Choroid plexus epithelial cell (primary cell): ENCODE measurements at places on chromosomes 4 and X.

DNA sequence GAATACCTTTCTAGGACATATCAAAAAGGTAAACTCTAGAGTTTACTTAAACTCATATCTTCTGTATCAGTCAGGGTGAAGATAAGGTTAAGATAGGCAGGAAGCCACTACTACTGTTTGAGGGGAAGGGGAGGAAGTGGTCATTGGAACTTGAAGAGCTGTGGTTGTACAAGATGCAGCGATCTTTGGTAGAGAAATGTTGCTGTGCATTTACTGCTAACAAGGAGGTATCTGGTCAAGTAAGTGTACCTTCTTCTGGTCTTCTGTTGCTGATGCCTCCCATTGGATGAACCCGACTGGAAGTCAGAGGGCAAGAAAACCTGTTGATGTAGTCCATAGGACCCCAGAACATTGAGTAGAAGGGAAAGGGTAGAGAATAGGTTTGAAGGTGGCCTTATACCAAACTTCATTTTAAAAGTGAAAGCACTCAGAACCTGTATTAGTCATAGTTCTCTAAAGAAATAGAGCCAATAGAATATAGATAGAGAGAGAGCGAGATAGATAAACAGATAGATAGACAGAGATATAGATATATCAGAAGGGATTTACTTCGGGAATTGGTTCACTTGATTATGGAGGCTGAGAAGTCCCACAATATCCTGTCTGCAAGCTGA, 47.9 kb upstream of the TSPAN5 start:
- DNase-seq: no peak

DNA sequence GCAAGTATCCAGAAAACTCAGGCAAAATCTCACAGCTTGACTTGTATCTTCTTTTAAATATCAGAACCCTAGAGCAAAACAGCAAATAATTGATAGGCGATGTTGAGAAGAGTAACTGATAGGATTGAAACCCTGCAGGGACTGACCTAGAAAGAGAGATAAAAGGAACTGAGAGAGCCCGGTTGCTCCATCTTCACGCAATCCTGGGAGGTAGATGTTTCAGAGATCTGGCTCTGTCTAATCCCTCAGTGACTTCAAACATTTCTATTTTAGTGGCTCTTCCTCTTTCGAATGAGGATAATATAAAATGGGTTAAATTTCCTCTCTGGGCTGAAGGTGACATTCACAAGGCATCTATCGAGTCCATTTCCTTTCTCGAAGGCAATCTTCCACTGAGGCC, 39.3 kb upstream of the RPL34 start:
- no peak for DNase-seq

GRCh38 chr4:140989944-140990343, 143.3 kb downstream of the RNF150 start:
- no peak for DNase-seq

DNA sequence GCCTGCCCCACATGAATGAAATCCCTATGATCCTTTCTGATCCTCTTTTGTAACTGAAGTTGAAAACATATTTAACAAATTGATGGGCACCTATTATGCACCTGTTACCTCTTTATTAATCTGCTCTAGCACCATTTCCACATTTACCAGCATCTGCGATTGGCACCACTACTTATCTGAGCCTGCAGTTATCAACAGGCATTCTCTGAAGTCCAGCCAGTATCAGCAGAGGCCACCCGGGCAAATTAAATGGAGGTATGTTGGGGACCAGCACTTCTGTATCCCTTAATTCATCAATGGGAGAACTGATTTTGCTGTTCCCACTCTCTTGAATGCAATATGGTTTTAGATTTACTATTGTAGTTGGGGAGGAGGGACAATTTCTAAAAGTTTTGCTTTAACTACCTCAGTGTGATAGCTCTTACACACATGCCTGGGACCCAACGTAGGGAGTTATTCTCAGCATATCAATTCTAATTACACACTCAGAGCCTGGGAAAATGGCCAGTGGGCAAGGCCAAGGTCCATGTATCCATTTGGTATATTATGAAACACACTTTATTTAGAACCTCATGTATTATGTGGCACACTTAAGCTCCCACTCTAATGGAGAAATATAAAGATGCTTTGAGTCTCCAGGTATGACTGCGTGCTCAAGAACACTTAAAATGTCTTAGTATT, 1927.1 kb upstream of the PCDH7 start:
- DNase-seq: no peak

DNA sequence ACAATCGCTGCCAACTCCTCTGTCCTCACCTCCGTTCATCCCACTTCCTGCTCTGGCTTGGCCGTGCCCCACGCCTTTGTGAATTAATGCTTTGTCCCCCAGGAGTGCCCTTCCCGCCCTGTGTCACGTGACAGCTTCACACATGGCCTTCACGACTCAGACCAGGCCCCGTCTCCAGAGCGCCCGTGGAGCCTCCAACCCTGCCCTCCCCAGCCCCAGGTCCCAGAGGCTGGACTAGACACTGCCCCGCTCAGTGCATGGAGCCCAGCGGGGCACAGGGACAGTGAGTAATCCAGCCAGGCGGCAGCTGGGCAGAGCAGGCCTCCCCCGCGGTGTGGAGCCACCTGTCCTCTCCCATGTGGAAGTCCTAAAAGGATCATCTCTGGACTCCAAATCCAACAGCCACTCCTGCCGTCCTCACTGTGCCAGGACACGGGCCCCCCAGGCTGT, 7.4 kb downstream of the ADRA2C start:
- no peak for DNase-seq

DNA sequence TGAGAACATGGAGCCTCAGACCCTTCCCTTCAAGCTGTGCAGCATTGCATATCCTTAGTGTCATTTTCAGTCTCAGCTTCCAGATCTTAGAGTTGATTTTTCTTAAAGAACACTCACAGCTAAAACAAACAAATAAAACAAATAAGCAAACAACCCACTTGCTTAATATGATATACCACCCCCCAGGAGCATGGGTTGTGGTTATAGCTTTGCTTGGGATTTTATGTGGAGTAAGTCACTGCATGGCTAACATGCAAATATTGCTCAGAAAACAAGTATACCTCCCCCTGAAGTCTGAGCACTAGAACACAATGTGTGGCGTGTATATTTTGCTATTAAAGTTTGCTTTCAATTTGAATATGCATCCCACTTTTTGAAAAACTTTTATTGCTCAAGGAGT, 78.6 kb downstream of the MGST2 start:
- no peak for DNase-seq

- no peak for DNase-seq
Measured at GRCh38 chrX:49211074-49211473, 11.1 kb upstream of the SYP start.

- no peak for DNase-seq
Measured at GRCh38 chr4:2695346-2696060, 60.6 kb downstream of the TNIP2 start.

DNA sequence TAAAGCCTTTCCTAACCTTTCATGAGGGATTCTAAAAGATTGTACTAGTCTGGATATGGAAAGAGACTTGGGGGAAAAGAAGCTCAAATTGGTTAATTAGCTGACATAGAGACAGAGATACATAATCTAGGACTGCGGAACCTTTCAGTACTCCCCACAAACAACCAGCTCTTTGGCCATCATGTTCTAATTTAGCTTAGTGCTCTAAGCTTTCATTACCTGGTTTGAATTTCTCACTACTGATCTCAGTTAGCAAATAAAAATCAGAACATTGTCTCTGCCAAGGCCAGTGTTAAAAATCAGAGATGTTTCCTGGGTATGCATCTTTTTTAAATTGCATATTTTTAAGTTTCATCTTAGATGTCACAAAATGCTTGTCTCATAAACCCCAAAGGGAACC, 254.4 kb downstream of the GLUD2 start:
- DNase-seq: no peak

GRCh38 chr4:69833251-69833650, 26.7 kb downstream of the SULT1E1 start:
- no peak for DNase-seq

- no peak for DNase-seq
Measured at GRCh38 chrX:30831082-30831481, 58.0 kb downstream of the TAB3 start.

GRCh38 chr4:13544606-13545393, 492 bp upstream of the NKX3-2 start:
- DNase-seq: peak; percentile 60

GRCh38 chr4:101114936-101115372, 232.4 kb downstream of the PPP3CA start:
- DNase-seq: peak; percentile 28

- DNase-seq: no peak
Measured at GRCh38 chr4:28313729-28314713, 1453.4 kb downstream of the STIM2 start.

DNA sequence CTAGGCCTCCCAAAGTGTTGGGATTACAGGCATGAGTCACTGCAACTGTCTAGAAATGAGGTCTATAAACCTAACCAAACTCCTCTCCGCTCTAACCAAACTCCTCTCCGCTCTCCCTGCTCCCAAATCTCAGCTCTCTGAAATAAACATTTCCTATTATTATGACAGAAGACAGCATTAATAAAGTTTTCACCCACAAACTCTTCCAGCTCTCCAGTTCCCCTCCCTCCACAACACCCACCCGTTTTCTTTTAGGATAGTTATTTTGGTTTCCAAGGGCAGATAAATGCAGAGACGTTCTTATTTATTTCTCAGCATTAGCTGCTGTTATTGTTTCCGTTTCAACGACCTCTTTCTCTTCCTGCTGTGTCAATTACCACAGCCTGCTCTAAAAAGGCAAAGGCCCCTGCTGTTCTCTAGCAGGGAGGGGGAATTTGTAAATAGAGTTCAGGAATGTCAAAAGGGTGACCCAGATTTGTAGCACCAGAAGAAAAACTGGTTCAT, 13.3 kb upstream of the SCD5 start:
- DNase-seq: peak; percentile 80

- peak; percentile 28 for DNase-seq
Measured at GRCh38 chr4:141807103-141807891, 170.9 kb downstream of the IL15 start.

GRCh38 chr4:86294883-86295282, 65.0 kb downstream of the MAPK10 start:
- no peak for DNase-seq

DNA sequence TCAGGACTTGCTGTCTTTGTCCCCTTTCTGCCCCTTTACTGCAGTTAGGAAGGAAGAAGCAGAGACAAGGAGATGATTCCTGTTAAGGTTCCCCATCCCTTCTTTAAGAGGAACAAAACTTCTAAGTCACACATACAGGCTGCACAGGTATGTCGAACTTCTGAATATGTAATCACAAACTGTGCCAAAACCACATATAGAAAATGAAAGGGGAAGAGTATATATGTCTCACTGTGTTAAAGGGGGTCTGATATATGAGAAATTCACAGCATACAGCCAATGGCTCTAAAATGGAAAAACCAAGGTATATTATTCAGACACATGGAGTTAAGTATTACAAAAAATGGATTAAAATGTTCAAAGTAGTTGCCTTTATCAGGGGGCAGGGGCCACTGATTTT, 11.7 kb downstream of the CFAP97 start:
- no peak for DNase-seq

DNA sequence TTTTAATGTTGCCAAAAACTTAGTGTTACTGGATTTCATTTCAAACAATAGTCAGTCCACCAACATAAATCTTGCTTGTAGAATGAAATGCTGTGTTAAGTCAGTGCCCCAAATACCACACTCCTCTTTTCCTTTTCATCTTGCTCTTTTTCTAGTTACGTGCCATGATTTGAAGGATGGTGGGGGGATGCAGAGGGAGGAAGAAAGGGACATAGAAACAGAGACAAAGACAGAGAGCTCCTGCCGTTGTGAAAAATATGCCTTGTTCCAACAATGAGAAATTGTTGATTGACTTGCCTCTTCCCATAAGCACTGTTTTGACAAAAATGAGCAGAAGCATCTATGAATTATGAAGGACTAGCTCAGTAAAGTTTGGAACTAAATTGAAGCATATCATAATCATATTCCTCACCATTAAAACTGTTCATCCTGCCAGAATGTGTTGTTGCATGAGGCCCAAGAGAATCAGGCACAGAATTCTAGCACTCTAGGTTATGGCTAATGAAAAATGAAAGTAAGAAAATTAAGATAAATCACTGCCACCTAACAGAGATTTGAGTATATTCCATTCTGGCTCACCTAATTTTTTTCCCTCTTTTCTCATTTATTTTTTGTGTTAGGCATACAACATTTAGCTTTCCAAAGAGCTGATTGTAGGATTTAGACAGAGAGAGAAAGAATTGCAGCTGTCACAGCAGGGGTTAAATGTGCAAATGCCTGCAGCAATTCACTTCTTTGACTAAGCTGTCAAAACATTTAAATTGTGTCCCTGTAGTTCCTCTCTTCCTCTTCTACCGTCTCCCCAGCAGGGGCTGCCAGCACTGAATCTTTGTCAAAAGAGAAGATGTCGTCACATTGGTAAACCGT, 111.6 kb upstream of the PTPN13 start:
- DNase-seq: peak; percentile 46

DNA sequence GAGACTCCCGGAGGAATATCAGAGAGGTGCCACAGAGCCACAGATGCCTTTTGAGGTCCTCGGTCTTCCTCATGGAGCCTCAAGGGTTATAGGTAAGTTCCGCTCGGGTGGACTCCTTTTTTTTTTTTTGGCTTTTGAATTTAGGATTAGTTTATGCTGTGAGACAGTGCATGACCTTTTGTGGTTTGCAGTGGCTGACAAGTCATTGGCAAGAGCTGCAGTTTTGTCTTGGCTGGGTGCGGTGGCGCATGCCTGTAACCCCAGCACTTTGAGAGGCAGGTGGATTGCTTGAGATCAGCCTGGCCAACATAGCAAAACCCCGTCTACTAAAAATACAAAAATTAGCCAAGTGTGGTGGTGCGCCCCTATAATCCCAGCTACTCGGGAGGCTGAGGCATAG, 4.5 kb upstream of the GRSF1 start:
- DNase-seq: no peak

DNA sequence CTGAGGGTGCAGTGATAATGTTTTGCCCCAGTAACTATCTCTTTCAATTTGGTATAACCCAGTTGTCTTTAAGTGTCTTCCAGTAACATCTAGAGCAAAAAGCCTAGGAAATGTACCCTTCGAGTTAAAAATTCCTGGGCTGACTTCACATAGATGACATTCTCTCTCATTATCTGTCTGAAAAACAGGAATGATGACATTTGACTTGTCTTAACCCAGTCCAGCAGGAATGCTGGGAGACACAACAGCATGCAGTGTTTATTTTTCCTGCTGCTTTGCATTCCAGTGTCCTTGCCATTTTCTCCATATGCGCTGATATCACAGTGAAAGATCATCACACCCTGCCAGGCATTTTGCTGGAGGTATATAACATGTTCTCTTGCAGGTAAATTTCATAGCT, 130.0 kb downstream of the SOWAHB start:
- no peak for DNase-seq

- DNase-seq: no peak
Measured at GRCh38 chr4:2362266-2363055, 56.0 kb downstream of the ZFYVE28 start.

GRCh38 chrX:8868906-8869305, 67.7 kb upstream of the FAM9A start:
- DNase-seq: peak; percentile 56
